ENCODE measurements at places on chromosomes 11 and 22.

DNA sequence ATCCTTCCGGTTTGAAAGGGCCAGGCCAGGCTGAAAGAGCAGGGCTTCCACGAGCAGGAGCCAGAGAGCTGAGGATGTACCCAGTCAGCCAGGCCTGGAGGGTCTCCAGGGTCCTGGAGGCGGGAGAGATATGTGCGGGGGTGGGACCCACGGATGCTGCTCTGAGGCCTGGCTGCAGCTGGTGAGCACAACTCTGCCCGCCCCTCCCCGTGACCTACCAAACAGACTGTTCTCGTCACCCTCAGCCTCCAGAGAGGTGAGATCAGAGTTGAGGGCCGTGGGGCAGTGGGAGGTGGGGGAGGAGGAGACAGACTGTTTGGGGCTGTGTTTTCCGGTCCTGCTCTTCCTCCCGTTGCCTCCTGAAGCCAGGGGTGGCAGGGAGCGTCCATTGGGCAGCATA, 42.2 kb downstream of the TRIOBP start:
- no peak for DNase-seq

DNA sequence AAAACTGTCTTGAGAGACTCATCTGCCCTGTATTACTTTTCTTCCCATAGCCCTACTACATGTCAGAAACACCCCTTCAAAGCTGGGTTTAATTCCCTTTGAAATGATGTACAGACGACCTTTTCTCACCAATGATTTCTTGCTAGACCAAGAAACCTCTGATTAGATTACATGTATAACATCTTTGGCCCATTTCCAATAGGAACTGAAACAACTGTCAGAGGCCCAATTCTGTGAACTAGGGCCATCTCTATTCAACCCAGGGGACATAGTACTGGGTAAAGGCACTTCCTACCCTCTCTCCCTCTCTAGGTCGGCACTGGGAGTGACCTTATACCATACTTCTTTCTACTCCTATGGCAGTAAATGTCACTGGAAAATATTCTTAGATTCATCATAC, 19.4 kb downstream of the NPAT start:
- no peak for DNase-seq

- DNase-seq, result no peak
Measured at GRCh38 chr11:3188496-3189195, 23.5 kb upstream of the OSBPL5 start.

DNA sequence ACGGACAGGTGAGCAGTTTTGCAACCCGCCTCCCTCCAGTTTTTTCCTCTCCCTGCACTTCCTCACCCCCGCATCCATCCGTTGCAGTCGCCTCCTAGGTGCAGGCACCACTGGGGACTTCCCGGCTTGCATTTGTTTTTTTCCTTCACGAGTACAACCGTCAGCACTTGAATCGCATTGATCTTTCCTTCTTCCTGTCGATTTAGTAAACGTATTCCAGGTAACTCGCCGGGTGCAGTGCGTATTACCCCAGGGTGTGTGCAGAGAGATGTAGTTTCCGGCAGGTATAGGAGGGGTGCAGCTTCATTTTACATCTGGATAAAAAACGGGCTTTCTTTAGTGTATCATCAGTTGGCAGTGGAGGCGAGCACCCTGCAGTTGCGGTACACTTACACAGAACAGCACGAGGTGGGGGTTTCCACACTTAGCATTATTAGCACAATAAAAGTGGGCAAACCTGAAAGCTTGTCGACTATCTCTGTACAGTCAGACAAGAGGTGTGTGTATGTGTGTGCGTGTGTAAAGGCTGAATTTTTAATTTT, at the start of gene SORL1-AS1:
Gene SORL1-AS1 (minus strand): TSS at position 359 of the 542 bp plus-strand sequence.
- DNase-seq, result no peak

DNA sequence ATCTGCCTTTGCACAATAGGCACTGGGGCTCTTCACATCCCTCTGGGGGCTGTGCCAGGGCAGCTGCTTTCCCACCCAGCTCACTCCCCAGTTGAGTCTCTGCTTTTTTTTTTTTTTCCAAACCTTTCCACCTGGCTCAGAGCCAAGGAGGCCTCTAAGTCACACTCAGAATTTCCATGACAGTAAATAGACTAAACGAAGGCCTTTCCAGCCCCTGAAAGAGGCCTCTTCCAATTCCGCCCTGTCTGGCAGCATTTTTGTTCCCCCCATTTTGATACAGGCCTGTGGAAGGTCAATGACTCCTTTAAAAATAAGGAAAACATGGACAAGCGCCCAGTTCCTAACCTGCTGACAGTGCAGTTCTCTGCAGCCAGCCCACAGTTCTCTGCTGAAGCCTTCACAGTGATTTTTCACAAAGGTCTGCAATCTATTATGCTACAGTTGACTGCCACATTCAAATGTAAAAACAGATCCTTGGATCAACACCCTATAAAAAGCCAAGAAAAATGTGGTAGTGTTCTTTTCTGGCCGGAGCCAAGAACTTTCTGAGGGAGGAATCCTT, 107.5 kb upstream of the SESN3 start:
- no peak for DNase-seq

DNA sequence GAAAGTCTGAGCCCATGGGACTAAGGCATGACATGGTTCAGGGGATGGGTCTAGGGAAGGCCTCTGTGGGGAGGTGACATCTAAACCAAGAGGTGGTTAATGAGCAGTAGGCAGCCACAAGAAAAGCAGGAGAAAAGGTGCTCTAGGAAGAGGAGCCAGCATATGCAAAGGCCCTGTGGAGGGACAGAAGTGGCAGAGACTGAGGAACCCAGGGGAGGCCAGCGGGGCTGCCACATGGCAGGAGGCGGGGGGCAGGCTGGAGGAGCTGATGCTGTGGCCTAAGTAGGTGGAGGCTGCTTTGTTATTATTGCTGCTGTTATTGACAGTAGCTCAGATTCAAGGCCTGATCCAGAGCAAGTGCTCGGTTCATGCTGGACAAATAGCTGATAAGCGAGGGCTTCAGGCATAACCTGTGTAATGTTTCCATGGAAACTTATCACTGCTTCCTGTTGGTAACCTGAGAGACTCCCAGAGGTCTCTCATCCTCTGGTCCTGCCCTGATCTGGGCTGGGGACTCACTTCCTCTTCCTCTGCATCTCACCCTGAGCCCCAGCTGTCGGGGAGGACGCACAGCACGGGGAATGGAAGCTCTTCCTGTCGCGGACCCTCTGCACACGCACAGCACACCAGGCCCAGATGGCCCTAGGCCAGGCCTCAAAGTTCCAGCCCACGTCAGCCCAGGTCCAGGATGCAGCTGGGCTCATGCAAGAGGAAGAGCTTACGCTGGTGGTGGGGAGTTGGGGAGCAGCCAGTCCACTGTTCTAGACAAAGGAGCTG, 75.2 kb upstream of the TP53I11 start:
- DNase-seq, result no peak

DNA sequence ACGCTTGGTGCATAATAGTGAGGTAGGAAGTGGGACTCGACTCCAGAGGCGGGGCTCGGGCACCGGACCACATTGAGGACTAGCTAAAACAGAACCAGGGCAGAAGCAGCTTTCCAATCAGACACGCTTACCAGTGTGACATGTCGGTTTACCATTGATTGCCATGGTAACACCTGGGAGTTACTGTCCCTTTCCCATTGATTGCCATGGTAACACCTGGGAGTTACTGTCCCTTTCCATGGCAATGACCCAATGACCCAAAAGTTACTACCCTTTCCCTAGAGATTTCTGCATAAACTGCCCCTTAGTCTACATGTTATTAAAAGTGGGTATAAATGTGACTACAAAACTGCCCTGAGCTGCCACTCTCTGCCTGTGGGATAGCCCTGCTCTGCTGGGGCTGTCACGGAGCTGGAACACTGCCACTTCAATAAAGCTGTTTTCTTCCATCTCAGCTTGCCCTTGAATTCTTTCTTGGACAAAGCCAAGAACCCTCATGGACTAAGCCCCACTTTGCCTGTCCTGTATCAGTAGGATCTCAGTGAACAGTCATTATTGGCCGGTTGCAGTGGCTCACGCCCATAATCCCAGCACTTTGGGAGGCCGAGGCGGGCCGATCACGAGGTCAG, 77.4 kb upstream of the CRYBB3 start:
- DNase-seq, result no peak

DNA sequence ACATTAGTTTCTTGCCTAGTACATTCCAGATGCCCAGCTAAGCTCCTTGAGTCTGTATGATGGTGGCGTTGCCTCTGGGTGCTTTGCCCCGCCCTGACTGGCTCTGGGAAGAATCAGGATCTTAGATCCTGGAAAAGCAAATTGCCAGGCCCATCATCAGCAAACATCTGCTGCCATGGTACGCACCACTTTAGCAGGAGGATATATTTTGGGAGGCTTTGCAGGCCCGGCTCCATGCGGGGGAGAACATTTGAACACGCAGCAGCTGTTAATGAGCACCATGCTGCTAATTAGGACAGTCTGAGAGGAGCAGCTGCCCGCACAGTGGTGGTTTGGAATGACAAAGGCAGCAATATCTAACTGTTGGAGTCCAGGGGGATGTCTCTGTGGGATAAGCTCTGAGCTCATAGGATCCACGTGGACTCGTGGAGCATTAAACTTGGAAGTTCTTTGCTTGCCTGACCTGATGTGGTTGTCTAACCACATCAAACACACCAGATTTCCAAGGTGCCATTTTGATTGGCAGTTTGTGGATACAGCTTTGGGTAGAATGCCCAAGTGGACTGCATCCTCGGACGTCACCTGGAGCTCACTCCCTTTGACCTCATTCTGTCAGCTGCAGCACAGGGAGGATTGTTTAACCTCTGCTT, 217.0 kb upstream of the ZBED5 start:
- DNase-seq, result no peak
